ENCODE measurements at places on chromosomes 2 and 18.
A peak's percentile ranks its signal among the peaks of the same experiment; 100 is the strongest.

GRCh38 chr2:172964511-172965139 lies 111.0 kb upstream of the MAP3K20 start:
- no peak for DNase-seq

GRCh38 chr2:10221976-10222870 lies 80.5 kb upstream of the HPCAL1 start:
- no peak for DNase-seq

DNA sequence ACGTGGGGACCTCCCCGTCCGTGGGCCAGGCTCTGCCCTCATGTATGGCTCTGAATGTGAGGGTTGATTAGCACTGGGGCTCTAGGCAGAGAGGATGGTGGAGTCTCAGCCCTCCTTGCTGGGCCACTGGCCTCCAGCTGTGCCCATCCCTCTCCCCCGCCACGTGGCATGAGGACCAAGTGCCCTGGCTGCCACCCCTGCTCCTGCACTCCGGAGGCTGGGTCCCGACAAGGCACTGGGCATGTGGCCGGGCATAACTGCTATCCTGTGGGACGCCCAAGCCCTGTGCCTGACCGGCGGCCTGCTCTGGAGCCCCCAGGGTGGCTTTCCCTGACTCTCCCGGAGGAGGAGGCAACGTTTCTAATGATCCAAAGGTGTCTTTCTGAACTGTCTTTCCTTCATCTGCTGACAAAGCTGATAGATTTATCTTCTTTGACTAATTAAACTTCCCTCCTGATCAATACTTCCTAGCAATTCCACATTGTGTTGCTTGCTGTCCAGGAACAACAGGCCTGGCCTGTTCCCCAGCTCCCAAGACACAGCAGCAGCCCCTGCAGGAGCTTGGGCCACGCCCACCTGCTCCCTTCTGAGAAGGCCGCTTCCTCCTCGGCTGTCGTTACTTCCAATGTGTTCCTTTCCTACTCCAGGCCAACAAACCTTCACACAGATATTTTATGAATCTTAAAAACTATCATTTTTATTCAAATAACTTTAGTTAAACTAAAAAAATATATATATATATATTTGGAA lies 132.0 kb downstream of the SNTG2 start:
- DNase-seq, result no peak

DNA sequence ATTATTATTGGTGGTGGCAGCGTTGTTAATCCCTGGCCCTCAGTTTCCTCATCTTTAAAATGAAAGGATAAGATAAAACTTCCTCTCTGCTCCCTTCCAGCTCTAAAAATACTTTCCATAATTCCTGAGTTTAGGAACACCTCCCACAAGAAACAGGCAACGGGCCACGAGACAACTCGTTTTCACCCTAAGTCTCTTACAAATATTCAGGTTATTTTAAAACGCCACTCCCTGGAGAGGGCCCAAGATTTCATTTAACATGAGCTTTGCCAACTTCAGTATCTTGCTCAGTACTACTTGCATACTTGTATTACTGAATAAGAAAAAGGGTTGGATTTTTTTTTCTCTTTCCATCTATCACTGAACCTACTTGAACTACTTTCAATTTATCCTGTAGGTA lies 611.1 kb upstream of the FANCL start:
- no peak for DNase-seq

DNA sequence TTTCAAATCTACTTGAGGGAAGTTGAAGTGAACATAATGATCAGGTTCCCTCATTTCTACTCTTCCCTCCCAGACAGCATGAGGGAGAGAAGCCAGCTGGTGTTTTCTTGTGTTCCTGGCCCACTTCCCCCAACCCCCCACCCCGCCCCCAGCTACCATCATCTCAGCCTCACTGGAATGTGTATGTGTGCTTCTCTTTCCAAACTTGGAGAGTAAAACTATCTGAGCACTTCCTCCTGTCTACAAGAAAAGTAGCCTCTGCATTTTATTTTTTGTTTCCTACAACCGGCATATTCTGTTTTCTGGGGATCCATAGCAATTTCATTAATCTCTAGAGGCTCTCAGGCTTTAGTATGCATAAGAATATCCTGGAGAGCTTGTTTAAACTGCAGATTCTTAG lies 53.6 kb upstream of the GRHL1 start:
- peak; percentile 3 for DNase-seq

DNA sequence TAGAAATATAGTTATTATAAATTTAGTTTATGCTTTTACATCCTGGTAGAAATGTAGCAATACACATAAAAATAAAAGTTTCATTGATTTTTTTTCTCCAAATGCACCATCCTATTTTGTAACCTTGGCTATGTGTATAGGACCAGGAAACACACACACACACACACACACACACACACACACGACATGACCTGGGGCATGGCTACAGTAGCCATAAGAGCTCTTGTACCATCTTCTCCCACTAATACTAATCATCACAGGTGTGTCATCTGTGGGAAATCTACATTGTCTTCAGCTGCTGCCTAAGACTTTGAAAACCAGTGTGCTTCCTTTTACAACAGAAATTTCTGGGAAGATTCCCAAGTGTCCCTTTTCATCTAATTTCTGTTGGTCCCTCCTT lies 144.3 kb downstream of the MCFD2 start:
- DNase-seq, result no peak

DNA sequence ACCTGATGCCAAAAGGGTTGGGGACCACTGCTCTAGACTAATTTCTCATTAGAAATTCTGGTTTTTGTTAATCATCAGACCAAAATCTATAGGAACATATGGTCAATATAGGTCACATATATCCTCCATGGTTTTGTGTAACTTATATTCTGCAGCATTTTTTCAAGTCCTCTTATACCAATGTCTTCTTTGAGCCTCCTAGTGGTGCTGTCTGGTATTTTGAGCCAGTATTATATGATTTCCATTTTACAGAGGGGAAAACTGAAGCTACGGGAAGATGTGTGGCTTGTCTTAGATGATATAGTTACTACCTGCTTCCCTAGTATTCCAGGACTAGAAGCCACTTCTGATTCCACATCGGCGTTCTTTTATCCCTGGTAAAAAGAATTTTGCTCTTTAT lies 13.8 kb downstream of the MAPK4 start:
- no peak for DNase-seq

DNA sequence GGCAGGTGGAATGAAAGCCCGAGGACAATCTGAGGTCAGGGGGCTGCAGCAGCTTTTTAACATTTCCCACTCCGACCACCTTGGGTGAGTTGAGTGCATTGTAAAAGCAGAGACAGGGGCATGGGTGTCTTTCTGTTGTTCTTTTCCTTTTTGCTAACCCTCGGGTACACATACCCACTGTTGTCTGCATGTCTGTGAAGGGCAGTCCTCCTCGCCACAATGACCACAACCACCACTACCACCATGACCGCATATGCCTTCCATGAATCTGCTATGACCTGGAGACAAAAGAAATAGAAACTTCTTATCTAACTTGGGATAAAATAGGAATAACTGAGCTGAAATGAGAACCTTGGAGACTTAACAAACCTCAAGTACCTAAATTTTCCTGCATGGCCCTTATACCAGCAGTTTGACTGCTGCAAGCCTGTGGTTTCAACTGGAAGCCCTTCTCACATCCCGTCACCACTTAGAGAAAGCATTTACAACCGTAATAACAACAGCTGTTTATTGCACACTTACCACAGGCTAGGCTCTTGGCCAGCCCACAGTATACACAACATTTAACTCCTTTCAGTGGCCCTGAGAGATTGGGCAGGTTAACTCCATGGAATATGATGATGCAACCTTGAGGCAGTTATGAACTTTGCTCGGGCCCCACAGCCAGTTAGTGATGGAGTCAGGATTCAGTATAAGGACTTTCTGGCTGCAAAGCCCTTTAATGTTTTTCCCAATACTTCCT lies 80.3 kb downstream of the GYPC start:
- DNase-seq, result no peak

DNA sequence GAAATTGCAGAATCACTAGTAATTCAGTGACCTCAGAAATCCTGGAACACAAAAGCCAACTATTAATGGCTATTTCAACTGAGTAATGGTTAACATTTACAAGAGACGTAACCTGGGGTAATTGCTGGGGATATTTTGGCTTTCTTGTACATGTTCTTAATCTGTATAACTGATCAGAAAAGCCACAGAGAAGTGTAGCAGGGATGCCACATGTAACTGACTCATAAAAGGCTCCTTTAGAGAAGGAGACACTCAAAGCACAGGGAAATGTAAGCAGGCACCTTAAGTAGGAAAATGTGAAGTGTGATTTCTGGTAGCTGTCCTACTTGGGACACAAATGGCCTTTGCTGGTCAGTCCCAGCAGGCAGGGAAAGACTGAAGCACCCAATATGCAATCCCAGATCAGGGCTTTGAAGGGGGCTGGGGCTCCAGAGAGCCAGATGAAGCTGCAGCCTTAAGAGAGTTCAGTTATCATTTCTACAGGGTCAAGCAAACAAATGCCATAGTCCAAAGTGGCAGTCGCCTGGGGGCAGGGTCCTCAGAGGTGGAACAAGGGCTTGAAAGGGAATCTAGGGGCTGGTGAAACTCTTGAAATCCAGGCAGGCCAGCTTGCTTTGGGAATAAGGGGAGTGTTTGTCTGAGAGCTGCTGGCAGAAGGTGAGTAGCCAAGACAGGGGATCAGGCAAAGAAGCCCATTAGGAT lies 7.2 kb upstream of the SPOPL start:
- no peak for DNase-seq
